ENCODE measurements at places on chromosomes 1 and 21. TPM values are rescaled to one million over a fixed set of nuclear protein-coding genes. Genes with fewer than 3 reads are reported as not detected.

Gene PCSK9
- total RNA-seq: not detected

Gene PSMG1
- total RNA-seq: 5.8 TPM

Gene LRRC42
- 7.1 TPM for total RNA-seq

Gene AMY2A
- total RNA-seq: not detected
